ENCODE measurements at places on chromosomes 3 and 15.

- peak; percentile 19 for DNase-seq
These were observed 284.5 kb downstream of the XXYLT1 start for GRCh38 chr3:194986208-194987043.

DNA sequence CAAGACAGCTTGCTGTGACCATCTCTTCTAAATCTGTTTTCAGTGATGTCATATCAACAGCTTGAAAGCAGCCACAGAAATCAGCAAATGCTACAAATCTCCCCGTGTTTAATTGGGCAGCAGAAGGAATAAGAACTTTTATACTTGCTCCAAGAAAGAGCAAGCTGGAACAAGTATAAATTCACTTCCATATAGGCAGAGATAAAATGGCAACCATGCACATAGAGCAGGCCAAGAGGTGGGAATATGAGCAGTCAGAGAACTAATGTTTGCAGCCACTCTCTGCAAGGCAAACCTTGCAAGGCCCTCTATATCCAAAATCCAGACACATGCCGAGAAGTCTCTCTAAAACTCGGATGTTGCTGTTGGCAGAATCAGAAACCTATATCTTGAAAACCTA is 16.0 kb downstream of the PARP9 start:
- DNase-seq, result no peak

DNA sequence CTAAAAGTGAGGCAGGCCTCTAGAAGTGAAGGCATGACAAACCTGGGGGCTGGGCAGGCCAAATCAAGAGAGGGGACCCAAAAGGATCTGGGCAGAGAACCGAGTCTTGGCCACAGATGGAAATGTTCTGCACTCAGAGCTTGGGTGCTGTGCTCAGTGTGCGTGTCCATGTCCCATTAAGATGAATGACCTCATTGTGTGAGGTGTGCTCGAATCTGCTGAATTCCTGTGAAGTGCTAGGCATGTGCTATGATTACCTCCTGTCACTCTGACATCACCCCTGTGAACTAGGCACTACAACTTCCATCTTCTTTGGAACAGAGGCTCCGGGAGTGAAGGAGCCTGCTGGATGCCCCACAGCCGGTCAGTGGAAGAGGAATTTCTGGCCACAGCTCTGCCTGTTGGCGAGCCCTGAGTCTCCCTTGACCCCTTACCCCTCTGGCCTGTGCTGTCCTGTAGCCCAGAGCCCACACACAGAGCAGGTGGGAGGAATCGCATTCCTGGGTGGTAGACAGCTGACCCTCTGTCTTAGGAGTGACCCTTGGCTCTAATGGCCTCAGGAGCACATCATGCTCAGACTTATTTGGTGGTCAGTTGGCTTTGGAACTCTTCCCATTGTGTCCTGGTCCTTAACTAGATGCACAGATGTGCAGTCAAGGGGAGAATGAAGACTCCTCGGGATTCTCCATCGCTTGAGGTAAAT is 67.6 kb upstream of the CTDSPL start:
- no peak for DNase-seq

GRCh38 chr3:13124631-13125030 is 51.4 kb upstream of the IQSEC1 start:
- DNase-seq, result no peak

- no peak for DNase-seq
These were observed 141.2 kb downstream of the GMNC start for GRCh38 chr3:190721330-190721729.

GRCh38 chr3:151483961-151484520 is 23.2 kb upstream of the IGSF10 start:
- no peak for DNase-seq

GRCh38 chr3:58679446-58679845 is 12.9 kb upstream of the FAM3D start:
- no peak for DNase-seq

DNA sequence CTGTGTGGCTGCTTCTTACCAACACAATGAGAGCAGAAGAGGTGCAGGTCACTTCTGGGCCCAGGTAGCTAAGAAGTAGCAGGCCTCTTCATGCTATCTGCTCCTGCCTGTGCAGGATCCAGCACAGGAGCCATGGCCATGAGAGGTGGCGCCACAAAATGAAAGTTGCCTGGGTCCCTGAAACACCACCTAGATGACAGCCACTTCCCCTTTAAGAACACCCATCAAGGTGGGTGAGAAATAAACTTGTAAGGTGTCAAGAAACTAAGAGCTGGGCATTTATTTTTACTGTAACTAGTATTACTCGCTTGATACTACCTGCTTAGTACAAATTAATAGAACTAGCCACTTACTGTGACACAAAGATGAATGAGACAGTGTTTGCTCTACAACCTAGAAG is 484.6 kb upstream of the TBL1XR1 start:
- DNase-seq, result no peak

- DNase-seq, result peak; percentile 87
These were observed 103.6 kb upstream of the ICE2 start for GRCh38 chr15:60582370-60583036.

DNA sequence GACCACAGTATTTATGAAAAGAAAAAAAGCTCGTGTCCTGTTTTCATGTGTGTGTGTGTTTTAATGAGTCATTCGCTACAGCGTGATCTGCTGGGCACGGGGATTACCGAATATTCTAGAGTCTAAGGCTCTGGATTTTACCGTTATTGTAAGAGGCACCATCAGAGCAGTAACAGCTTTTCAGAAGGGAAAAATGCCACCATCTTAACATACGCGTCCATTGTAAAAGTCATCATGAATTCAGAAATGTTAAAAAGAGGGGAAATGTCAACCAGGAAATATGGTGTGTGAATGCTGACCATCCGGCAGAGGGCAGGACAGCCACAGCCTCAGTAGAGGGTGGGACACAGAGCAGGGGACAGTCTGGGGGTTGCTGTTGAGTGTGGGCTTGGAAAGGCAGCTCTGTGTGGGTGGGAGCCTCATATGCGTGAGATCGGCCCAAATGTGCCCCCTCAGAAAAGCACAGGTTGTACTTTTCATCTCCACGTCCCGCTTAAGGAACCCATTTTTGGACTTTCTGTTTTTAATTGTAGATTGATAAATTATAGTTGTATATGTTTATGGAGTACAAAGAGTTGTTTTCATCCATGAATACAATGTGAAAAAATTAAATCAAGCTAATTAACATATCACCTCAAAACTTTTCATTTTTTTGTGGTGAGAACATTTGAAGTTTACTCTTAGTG is 69.6 kb downstream of the ASB7 start:
- no peak for DNase-seq

- no peak for DNase-seq
These were observed 434.2 kb upstream of the CNTN3 start for GRCh38 chr3:75048650-75049049.

DNA sequence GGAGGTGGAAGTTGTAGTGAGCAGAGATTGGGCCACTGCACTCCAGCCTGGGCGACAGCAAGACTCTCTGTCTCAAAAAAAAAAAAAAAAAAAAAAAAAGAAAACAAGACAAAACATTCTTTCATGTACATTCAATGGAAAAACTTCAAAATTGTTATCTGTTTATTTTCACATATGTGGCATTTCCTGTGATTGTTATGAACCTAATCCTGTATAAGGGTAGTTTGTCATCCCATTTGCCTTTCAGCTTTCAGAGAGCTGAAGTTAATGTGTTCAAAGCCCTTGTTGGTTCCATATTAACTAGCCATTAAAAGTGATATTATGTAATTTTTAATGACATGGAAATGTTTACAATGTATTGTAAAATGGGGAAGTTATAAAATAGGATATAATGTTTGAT is 17.3 kb upstream of the NCK1 start:
- DNase-seq, result no peak

GRCh38 chr3:859135-859534 is 233.7 kb upstream of the CNTN6 start:
- DNase-seq, result no peak

DNA sequence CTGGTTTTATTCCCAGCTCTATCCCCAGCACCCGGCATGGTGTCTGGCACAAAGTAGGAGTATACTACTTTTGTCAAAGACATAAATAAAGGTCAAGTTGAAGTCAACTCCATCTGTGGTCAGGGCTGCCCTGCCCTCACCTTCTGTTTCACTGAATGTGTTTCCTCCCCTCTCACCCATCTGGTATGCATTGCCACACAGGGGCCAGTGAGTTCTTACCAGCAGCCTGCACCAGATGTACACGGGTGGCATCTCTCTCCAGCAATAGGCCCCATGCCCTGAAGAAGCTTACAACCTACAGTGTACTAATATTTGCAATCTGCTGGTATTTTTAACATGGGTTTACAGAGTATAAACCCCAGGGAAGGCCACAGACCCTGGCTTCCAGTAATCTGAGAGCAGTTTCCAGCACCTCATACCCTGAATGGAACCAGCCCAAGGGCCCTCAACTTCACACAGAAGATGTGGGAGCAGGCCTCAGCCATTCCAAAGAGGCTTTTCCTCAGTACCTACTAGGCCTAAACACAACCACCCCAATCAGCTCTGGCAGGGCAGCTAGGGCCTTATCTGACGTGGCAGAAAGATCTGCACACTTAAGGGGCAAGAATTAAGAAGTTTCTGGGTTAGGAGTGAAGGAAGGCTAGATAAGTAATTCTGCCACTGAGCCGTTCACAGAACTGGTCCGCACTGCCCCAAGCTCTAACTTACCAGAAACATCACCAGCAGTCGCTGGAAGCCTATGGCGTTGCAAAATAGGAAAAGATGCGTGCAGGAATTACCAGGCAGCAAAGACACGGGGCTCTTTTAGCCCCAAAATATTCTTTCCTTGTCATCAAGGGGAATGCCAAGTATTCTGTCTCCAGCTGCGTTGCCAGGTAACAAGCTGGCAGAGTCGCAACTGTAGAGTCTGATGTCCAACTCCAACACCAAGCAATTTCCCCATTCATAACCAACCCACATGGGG is 2.1 kb downstream of the IDH2 start:
- peak; percentile 42 for DNase-seq

- no peak for DNase-seq
These were observed 263.9 kb upstream of the IGF1R start for GRCh38 chr15:98384328-98385029.

- no peak for DNase-seq
These were observed 944 bp downstream of the SLITRK3 start for GRCh38 chr3:165195241-165195639.

DNA sequence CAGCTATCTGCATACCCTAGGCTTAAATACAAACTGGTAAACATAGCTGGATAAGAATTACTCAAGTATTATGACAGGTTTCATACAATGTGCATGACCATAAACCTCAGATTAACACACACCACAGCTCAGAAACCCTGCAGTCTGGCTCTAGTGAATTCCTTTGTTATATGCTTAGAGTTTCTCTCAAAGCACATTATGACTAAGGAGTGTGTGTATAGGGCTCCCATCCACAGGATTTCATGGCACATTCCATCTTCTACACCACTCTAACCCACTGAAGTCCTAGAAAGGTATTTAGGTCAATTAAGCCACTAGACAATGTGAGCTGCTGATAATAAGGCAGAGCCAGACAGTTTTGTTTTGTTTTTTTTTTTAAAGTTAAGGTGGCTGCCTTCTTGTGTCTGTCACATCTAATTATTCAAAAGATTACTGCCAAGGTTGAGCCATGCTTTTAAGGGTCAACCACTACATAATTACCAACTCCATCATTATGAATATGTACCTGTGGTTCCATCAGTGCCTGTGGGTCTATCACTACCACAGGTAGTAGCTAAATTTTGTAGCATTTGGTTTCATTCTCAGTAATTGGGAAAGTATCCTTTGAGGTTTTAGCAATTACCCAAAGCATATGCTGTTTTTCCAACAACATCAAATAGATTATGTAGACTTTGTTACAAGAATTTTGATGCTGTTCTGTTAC is 107.0 kb downstream of the ALCAM start:
- DNase-seq, result peak; percentile 7

DNA sequence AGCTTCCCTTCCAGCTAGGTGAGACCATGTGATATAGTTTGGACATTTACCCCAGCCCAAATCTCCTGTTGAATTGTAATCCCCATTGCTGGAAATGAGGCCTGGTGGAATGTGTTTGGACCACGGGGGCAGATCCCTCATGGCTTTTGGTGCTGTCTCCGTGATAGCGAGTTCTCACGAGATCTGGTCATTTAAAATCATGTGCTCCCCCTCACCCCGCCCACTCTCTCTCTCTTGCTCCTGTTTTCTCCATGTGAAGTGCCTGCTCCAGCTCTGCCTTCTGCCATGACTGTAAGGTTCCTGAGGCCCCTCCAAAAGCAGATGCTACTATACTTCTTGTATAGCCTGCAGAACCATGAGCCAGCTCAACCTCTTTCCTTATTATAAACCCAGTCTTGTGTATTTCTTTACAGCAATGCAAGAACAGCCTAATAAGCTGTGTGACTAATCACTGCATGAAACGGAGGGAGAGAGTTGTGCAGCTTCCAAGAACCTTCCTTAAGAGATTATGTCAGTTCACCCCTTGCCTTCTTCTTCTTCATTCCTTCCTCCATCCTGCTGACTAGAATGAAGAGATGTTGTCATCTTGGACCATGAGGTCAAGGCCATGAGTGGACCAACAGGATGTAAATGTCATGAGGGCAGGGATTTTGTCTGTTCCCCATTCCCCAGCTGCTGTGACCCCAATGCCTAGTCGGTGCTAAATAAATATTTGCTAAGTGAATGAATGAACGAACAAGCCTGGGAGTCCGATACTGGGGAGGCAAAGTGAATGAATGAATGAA is 91.0 kb downstream of the CPN2 start:
- no peak for DNase-seq

- DNase-seq, result no peak
These were observed 46.4 kb upstream of the GATA2 start for GRCh38 chr3:128539376-128539775.

GRCh38 chr3:134287512-134287911 is 36.9 kb upstream of the RYK start:
- no peak for DNase-seq

- DNase-seq, result no peak
These were observed 63.2 kb downstream of the LRRFIP2 start for GRCh38 chr3:37111199-37111598.

GRCh38 chr15:70589728-70590127 is 173.6 kb downstream of the UACA start:
- no peak for DNase-seq

DNA sequence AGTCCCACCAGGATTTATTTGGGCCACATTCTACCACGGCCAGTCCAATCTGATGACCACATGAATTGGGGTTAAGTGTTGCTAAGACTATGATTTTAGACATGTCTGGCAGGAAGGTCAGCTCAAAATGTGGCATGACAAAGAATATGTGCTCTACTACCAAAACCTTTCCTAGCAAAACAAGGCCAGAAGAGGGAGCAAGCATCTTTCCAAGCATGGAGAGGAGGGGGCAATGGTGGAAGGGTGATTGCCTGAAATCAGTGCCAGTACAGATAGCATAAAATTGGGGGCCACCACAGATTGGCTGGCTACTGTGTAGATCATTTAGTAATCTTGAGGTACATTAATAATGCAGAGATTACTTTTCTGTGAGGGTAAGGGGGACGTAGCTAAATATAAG is 43.2 kb downstream of the TMEM39A start:
- no peak for DNase-seq

DNA sequence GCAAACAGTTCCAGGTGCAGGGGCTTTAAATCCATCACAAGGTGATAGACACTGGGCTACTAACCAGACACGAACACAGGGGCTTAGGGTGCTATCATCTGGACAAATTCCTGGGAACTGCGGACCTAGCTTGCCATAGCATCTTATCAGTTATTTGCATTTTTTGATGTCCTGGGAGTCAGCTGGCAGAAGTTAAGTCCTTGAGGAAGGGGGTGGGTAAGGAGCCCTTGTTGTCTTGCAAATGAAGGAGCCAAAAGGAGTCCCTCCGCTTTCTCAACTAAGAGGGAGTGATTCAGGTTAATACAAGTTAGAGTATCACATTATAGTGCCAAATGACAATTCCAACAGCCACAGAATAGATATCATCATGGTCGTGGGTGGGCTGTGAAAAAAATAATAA is 108.9 kb downstream of the NPAP1 start:
- DNase-seq, result no peak

Measured in activated CD4-positive, alpha-beta T cell treated with anti-CD3 and anti-CD28 coated beads, Interleukin-2, Interleukin-6, amounts not matched to agents 100 ng/mL and 50 ng/mL, durations not matched to agents 16 hours and 8 hours (primary cell).